NCI-H2029 treated with DMSO at 0.1 percent for 48 hours (cell line): ENCODE measurements at places on chromosomes 6 and 20.

GRCh38 chr6:123338394-123338793, 298.4 kb downstream of the TRDN start:
- DNase-seq, result peak; percentile 71

GRCh38 chr6:136720045-136720770, 72.1 kb downstream of the MAP3K5 start:
- DNase-seq, result no peak

- DNase-seq, result no peak
Observed at GRCh38 chr20:36775196-36775595, 1.6 kb upstream of the DSN1 start.

- no peak for DNase-seq
Observed at GRCh38 chr6:98586163-98586562, 248.2 kb upstream of the POU3F2 start.

GRCh38 chr6:35406711-35407485, 45.2 kb upstream of the FANCE start:
- no peak for DNase-seq

DNA sequence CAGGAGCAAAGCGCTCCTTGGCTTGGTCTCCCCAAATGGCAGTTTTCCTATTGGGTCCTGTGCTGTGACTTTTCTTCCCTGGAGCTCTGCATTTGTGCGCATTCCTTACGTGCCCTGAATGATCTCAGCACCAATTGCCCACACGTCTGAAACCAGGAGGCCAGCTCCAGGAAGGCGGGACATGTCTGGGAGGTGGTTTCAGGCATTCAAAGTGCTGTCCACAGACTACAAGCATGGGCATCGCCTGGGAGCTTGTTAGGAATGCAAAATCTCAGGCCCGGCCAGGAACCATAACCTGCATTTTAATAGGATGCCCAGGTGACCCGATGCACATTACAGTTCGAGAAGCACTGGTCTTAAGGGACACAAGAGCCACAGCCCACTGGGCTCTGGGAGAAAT, 239.6 kb downstream of the ANKRD60 start:
- no peak for DNase-seq

GRCh38 chr6:104095661-104096416, 763.9 kb downstream of the HACE1 start:
- no peak for DNase-seq

GRCh38 chr6:9540534-9541126, 874.2 kb downstream of the TFAP2A start:
- DNase-seq, result no peak

GRCh38 chr6:13653296-13653695, 38.2 kb downstream of the NOL7 start:
- no peak for DNase-seq

- DNase-seq, result no peak
Observed at GRCh38 chr6:154359161-154359574, 2.6 kb upstream of the IPCEF1 start.

GRCh38 chr6:50410579-50410978, 302.7 kb upstream of the TFAP2D start:
- DNase-seq, result no peak

GRCh38 chr6:90574610-90575009, 12.3 kb downstream of the MAP3K7 start:
- no peak for DNase-seq

DNA sequence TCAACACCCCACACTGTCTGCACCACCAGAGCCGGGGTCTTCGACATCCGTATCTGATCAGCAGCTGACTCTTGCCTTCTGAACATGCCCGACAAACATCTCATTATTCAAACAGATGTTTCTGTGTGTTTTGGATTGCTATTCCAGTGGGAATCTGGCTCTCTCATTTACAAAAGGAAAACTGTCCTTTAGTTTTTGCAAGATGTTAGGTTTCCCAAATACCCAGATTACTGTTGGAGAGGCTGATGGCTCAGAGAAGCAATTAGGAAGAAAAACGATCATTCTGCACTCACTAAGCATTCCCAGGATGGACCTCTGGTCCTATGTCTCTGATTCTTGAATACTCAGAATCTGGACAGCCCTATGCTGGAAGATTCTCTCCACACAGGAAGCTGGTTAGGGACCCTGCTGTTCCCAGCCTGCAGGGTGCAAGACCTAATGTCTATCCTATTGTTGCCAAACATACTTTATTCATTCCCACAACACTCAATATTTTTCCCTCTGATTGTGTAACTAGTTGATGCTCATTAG, 532.9 kb downstream of the CDH26 start:
- DNase-seq, result no peak

DNA sequence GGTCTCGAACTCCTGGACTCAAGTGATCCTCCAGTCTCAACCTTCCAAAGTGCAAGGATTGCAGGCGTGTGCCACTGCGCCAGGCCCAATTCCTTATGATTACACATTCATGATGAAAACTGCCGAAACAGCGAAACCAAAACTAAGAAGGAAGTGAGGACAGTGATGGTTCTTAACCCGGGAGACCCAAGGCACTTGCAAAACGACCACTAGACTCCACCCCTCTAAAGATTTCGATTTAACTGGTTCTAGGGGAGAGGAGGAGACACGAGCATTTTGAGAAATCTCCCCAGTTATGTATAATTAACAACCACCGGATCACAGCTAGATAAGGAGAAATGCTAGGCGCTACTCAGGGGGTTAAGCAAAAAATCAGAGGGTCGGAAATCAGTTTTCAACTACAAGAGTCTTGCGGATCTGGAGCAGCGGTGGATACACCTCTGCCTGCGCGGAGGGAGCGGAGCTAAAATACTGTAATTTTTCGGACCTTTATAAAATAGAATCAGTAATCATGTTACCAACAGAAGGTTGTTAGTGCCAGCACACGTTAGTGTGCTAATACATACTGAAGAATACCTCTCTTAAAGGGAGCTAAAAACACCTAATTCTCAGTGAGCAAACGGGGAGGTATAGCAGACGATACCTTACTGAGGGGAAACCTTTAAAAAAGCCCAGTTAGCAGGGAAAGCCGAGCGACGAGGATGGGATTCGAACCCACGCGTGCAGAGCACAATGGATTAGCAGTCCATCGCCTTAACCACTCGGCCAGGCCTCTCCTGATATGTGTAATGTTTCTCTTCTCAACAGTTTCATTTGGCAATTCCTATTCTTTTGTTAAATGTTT, 60.0 kb upstream of the BTN3A2 start:
- DNase-seq, result no peak

DNA sequence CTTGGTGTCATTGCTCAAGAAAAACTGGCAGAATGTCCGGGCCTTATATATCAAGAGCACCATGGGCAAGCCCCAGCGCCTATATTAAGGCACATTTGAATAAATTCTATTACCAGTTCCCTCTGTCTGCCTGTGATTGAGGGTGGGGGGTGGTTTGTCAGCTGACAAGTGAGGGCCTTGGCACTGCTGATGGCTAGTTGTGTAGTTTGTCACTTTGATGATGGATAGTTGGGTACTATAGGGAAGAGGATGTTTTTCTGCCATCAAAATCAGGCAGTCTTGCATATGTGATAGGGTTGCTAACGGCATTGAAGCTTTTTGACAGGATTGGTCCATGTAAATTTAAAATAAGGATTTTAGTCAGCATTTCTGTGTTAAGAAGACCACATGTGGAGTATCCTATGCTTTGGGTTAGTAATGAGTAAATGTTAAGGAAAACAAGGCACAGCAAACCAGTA, 2.5 kb downstream of the RPL10A start:
- no peak for DNase-seq

GRCh38 chr6:91780270-91780669, 1193.4 kb upstream of the MAP3K7 start:
- DNase-seq, result no peak

DNA sequence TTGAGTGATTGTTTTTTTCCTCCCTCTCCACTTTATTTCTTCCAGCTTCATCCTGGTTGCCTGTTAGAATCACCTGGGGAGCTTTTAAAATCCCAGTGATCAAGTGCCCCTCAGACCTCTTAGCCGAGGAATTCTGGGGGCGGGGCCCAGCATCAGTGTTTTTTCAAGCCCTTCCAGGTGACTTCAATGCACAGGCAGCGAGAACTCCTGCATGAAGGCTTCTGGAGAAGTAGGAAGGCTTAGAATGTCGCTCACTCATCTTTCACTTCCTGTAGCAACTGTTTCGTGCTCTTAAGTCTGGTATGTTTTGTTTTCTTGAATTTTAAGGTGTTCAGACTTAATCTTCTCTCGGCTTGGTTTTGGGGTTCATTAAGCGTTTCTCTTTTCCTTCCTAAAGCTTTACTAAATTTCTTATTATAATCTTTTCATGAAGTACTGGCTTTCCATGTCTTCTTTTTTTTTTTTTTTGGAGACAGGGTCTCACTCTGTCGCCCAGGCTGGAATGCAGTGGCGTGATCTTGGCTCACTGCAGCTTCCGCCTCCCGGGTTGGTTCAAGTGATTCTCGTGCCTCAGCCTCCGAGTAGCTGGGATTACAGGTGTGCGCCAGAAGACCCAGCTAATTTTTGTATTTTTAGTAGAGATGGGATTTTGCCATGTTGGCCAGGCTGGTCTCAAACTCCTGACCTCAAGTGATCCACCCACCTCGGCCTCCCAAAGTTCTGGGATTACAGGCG, 30.9 kb upstream of the TULP1 start:
- DNase-seq, result no peak

- no peak for DNase-seq
Observed at GRCh38 chr6:133590814-133591213, 298.1 kb upstream of the TCF21 start.

DNA sequence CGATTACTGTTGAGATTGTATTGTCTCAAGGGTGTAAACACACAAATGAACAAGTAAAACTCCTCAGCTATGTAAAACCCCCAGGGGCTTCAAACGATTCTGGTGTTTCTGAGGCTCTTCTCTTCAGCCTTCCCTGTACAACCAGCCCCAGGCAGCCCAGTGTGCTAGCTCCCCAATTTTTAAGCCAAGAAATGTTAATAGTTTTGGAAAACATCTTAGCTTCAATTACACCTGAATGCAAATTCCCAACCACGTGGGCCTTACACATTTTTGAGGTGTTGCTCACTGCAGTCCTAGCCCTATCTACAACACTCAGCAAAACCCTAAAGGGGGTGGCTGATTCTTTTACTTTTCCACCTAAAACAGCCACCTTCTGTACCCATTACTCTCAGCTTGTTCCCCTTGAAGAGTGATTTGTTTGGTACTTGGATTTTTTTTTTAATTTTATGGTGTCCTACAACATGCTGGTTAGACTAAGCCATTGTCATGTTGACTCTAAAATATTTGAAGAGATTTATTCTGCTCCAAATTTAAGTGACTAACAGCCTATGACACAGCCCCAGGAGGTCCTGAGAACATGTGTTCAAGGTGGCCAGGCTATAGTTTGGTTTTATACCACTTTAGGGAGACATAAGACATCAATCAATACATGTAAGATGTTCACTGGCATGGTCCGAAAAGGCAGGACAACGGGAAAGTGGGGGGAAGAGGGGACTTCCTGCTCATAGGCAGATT, 48.7 kb downstream of the ADAT2 start:
- no peak for DNase-seq

DNA sequence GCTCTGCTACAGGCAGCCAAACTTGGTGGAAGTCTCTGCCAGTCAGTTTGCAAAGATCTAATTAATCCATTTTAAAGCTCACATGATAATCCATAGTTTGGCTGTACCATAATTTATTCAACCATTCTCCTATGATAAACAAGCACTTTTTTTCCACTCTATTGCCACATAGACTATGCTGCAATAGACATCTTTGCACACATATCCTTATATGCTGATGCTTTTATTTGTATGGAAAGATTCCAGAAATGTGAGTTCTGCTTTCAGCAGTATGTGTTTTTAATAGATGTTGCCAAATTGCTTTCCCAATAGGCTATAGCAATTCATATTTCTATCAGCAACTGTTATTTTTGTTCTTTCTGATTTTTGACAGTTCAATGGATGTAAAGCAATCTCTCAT, 628.0 kb downstream of the KIF16B start:
- no peak for DNase-seq

GRCh38 chr6:38146021-38146733, 326.6 kb downstream of the ZFAND3 start:
- DNase-seq, result no peak

- peak; percentile 18 for DNase-seq
Observed at GRCh38 chr6:36340618-36341454, 4.1 kb upstream of the BNIP5 start.

DNA sequence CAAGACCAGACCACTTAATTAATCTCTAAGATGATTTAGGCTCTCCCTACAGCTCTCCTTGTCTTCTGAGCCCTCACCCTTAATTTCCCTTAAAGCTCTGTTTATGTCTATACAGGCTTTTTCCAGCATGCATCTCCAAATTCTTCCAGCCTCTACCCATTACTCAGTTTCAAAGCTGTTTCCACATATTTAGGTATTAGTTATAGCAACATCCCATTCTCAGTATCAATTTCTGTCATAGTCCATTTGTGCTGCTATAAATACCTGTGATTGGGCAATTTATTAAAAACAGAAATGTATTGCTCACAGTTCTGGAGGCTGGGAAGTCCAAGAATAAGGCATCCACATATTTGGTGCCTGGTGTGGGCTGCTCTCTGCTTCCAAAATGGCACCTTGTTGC, 2.3 kb upstream of the SERPINB1 start:
- no peak for DNase-seq

DNA sequence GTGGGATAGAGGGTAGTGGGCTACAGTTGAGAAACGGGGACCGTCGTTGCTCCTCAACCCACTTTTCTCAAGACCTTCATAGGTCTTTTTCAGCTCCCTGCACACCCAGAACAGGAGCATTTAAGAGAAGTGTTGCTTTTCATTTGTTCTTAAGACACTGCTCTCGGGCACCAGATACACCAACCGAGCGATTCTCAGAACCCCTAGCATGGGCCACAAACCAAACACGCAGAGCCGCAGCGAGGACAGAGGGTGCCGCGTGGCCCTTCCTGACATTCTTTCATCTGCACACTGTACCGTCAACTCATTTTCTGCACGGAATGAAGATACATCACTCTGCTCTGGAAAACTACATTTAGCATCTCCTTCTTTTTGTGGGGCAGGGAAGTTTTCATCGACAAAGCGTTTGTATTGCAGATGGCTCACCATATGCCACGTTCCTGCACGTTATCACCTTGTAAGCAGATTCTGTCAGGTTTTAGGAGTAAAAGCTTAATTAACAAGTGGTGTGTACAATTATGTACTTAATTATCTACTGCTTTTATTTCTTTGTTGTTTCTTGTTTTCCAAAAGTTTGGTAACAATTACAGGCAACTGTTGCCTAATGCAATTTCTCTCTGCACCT, 70.4 kb upstream of the MLN start:
- no peak for DNase-seq

GRCh38 chr6:1792989-1793388, 183.3 kb downstream of the FOXC1 start:
- no peak for DNase-seq

GRCh38 chr6:2765896-2766766, 938 bp downstream of the WRNIP1 start:
- DNase-seq, result no peak

GRCh38 chr6:135274561-135275293, 93.6 kb downstream of the MYB start:
- no peak for DNase-seq

DNA sequence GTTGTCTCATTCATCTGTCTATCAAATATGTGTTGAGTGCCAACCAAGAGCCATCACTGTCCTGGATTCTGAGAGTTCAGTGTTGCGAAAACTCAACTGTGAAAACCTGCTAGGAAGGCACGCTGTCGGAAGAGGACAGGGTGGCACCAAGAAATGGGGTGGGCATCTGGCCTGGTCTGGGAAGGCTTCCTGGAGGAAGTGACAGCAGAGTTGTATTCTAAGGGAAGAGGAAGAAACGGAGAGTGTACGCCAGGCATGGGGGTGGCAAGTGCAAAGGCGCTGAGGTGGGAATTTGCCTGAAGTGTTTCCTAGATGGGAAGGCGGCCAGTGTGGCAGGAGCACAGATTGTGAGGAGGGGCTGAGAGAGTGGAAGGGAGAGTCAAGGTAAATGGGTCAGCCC, 91.2 kb downstream of the ANKRD60 start:
- no peak for DNase-seq
